ENCODE measurements at places on chromosomes 1 and 21. TPM values are rescaled to one million over a fixed set of nuclear protein-coding genes. Genes with fewer than 3 reads are reported as not detected.

Gene CYP4Z1
- not detected for total RNA-seq

Gene CBS
- total RNA-seq = 18.0 TPM

Gene LCK
- total RNA-seq = not detected

Gene NUP210L
- under 0.01 TPM for total RNA-seq

Gene S1PR1
- 308 TPM for total RNA-seq

Gene ANGPTL3
- not detected for total RNA-seq

Gene REN
- 0.33 TPM for total RNA-seq

Gene GUCA2A
- total RNA-seq = not detected

Gene NENF
- 12.1 TPM for total RNA-seq

Gene RAB13
- 61.6 TPM for total RNA-seq

Gene AMY1C
- total RNA-seq = not detected

All from vein endothelial cell (primary cell).